ENCODE measurements at places on chromosomes 6 and 20.

DNA sequence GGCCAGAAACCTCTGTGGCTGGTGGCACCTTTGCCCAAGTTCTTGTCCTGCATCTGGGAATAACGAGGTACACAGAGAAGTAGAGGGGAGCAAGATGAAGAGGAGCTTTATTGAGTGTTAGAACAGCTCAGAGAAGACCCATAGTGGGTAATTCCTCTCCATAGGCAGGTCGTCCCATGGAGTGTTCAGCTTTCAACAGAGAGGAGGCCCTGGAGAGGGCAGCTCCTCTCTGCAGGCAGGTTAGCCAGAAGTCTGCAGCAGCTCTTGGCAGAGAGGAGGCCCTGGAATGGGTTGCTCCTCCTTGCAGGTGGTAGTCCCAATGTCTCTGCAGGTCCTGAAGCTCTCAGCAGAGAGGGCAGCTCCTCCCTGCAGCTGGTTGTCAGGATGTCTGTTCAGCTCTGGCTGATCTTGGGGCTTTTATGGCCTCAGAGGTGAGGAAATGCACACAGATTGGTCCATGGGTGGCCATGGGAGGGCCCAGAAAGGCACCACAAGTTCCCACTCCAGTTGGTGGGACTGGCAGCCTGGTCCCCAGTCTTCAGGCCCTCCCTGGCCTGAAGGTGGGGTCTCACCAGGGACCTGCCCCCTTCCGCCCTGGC, 89.0 kb downstream of the IPCEF1 start:
- no peak for DNase-seq

DNA sequence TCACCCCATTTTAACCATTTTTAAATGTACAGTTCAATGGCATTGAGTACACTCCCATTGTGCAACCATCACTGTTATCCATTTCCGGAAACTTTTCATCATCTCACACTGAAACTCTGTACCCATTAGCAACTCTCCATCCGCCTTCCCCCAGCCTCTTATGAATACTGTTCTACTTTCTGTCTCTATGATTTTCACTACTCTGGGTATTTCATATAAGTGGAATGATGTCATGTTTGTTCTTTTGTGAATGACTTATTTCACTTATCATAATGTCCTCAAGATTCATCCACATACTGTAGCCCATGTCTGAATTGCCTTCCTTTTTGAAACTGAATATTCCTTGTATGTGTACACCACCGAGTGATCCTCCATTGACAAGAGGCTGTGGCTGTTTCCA, 92.9 kb upstream of the TOX2 start:
- no peak for DNase-seq

- DNase-seq = no peak
Measured at GRCh38 chr6:16243055-16243454, 4.7 kb downstream of the GMPR start.

DNA sequence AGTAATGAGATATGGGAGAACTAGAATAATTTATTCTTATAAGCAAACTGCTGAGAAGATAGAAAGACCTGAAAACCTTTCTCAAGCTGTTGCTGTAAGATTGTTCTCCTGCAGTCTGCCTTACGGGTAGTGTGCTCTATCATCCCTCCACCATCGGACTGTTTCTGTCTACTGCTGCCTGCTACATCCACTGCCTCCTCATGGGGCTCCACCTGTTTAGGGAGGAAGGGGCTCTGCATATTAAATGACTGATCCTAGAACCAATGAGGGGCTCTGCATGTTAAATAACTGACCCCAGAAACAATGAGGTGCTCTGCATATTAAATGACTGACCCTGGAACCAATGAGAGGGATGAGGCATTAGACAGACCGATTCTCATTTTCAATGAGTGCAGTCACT, 654.6 kb downstream of the KIF16B start:
- no peak for DNase-seq

- DNase-seq = no peak
Measured at GRCh38 chr6:45156075-45156474, 172.1 kb upstream of the RUNX2 start.

- no peak for DNase-seq
Measured at GRCh38 chr20:10657453-10657852, 16.3 kb downstream of the JAG1 start.

DNA sequence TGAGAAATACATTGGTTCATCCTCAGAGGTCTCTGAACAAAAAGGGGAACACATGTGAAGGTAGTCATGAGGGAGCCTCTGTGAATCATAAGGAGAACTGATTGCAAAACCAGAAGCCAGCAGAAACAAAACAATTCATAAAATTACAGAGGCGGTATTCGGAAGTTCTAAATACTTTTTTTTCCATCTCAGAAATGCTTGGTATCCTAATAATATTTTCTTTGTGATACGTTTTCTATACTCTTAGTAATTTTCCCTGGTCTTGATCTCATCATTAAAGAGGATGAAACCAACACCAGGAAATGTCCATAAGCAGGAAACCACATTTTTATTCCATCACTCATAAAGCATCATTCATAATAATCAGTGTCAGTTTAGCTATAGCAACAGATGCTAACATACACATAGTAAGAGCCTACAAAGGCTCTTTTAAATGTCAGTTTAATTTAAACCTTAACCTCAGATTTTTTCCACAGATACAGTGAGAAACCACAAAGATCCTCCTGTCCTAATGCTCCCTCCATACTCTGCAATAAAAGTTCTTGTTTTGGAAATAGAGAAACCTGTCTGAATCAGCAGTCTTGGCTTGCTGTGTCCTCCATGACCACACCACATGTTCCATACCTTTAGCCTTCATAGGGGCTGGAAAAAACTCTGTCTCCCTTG, 29.2 kb downstream of the SGK1 start:
- DNase-seq = no peak

DNA sequence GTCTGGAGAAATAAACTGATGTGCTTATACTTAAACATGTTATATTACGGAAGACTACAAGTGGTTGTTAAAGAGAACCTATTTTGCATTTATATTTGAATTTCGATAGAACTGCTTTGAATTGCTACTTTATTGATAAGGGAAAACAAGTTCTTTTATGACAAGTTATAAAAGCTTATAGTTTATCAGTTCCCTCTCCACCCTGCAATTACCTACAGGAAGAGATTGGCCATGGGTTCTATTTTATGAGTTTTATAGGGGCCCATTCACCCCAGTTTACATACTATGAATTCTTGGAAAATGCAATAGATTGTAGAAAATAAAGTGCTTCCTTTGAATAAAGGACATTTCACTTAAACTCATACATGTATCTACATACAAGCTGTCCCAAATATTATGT, 144.4 kb downstream of the AHI1 start:
- no peak for DNase-seq

GRCh38 chr20:37357481-37358365, 11.8 kb downstream of the SRC start:
- no peak for DNase-seq

- no peak for DNase-seq
Measured at GRCh38 chr20:11740975-11741374, 176.7 kb upstream of the BTBD3 start.

- DNase-seq = no peak
Measured at GRCh38 chr20:56752274-56752673, 123.2 kb downstream of the TFAP2C start.

- peak; percentile 74 for DNase-seq
Measured at GRCh38 chr6:56399250-56399671, 151.9 kb upstream of the COL21A1 start.

DNA sequence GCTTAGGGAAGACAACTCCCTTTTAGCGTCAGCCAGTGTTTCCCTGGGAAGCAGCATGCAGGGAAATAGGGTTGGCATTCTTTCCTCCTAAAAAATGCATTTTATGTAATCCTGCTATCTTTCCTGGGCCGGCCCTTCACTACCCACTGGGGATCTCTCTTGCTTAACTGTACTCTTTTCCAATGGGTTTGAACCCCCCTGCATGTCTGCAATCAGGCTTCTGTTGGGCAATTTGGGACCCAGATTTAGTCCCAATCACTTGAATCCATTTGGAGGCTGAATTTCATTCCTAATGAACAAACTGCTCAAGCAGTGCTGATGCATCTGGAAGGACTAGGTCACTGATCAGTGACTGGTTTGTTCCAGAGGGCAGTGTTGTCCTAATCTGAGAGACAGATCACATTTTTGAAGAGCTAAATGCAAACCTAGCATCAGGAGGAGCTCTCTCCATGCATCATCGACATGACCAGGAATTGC, 152.0 kb downstream of the TSHZ2 start:
- DNase-seq = no peak

DNA sequence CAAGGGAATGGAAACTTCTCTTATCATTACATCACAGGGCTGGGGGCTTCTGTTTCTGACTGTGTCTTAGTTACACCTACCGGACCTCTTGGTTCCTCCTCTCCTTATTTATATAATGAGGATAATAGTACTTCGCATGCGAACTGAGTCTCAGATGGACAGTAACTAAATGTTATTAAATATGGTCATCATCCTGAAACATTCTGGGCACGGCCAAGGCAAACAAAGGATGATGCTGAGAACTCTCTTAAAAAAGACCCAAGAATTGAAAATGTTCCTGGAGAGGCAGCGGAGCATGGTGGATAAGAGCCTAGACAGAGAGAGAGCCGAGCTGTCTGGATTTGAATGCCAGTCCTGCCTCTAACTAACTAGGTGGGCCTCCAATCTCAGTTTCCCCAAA, 119.8 kb upstream of the SASH1 start:
- no peak for DNase-seq

- DNase-seq = no peak
Measured at GRCh38 chr6:109580519-109580918, 97.5 kb upstream of the ZBTB24 start.

GRCh38 chr20:59453759-59454560, 150.4 kb upstream of the PHACTR3 start:
- DNase-seq = no peak

GRCh38 chr20:25193843-25194242, 1.7 kb upstream of the ENTPD6 start:
- DNase-seq = no peak

GRCh38 chr6:13156381-13156780, 172.0 kb downstream of the TBC1D7 start:
- no peak for DNase-seq

GRCh38 chr6:169320013-169320412, 66.4 kb upstream of the THBS2 start:
- DNase-seq = no peak

- no peak for DNase-seq
Measured at GRCh38 chr6:70314296-70314695, 11.4 kb upstream of the COL9A1 start.

DNA sequence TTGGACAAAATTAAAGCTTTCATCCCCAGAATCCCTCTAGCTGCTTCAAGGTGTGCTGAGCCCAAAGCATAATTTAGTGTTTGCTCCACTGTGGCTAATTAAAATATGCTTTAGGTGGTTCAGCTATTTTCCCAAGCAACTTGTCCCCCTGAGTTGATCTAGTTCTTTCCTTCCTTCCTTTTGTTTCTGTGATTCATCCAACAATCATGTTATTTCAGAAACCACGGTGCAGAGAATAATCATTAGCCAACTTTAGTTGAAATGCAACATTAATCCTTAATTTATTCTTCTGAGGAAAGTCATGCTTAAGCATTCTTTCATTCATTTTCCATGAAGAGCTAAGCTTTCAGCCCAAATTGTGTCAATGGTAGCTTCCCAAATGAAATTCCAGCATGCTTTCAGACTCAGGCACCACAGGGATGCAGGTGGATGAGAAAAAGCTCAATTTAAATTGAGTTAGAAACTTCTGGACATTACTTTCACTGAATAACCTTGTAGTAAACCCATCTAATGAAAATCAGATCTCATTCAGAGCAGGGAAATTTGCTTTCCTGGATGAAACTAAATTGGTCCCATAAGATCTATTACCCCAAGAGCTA, 209.0 kb upstream of the NT5E start:
- no peak for DNase-seq

DNA sequence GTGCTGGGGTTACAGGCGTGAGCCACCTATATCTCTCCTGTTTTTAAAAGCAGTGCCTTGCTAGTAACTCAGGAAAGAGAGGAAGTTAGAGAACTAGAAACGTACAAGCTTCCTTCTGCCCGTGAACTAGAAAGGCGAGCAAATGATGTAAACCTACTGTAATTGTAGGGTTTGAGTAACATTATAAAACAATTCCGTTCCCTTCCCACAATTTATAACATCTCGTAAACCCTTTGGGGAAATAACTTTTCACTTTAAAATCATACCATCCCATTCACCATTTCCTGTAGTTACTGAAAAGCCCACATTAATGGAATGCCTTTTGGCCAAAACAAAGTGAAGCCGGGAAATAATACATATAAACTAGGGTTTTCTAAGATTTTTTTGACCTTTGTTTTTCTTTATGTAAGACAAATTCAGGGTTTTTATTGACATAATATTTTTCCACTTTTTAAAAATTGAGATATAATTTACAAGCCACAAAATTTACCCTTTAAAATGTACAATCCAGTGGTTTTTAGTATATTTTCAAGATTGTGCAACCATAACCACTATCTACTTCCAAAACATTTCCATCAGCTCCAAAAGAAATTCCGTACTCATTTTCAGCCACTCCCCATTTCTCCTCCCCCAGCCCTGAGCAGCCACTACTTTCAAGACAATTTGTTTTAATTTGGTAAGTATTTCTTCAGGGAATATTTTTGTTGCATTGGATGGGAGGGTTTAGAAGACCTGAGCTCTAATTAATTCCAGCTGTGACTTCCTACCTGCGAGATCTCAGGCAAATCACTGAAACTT, 175.1 kb upstream of the PDE10A start:
- no peak for DNase-seq

GRCh38 chr6:153069897-153070296, 61.2 kb downstream of the RGS17 start:
- no peak for DNase-seq

DNA sequence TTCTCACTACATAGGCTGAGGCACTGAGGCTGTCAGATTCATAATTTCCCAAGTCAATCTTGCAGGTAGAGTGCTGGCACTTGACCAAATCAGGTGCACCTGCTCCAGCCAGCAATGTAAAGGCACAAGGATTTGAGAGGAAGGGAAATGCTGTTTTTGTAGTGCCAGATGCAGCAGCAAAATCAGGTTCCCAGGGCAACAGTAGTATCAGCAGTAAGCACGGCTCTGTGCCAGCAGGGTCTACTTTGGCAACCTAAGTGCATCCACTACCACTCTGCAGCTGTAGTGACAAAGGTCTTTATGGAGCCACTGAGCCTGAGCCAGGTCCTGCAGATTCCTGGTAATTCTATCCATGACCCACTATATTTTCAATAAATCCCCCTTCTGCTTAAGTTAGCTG, 329.5 kb downstream of the TPBG start:
- peak; percentile 81 for DNase-seq

- no peak for DNase-seq
Measured at GRCh38 chr6:93120154-93120742, 299.1 kb downstream of the EPHA7 start.

GRCh38 chr6:169862892-169863525, 111.6 kb downstream of the ERMARD start:
- DNase-seq = peak; percentile 96

DNA sequence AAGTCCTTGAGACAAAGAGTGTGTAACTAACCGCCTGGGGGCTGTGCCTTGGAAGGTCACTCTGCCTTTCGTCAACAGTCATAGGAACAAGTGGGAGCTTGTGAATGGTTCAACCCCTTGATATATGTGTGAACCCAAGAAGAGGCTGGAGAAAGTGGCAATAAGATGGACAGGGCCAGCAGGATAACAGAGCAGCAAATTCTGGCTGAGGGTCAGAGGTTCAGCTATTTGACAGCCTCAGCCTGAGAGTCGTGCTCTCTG, 54.9 kb downstream of the CPNE5 start:
- DNase-seq = no peak

- DNase-seq = no peak
Measured at GRCh38 chr6:48318670-48319069, 207.7 kb upstream of the PTCHD4 start.
